ENCODE measurements at places on chromosomes 6 and 20. TPM values are rescaled to one million over a fixed set of nuclear protein-coding genes. Genes with fewer than 3 reads are reported as not detected.

DNA sequence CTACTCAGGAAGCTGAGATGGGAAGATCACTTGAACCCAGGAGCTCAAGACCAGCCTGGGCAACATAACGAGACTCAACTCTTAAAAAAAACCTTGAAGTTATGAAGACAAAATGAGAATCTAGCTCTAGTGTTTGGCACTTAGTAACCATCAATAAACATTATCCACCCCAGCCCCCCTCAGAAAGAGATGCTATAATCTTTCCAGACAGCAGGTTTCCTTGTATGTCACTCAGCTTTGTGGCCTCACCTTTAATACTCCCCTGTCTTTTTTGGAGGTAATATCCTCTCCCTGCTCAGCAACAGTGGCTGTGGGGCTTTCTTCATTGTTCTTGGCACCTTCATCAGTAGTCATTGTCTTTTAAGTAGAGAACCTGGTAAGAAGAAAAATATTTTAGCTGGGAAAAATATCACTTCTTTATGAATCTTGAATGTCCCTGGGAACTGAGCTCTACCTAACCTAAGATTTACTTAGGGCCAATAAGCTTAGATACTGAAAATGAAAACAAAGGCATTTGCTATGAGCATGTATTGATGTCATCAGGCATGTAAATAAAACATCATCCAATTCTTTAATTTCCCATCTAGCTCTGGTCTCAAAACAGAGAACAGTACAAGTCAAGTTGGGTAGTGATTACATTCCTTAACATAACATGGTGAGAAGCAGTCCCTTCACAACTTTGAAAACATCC, 46.1 kb downstream of the FKBP5 start:
- H3K27ac ChIP-seq = no peak overlapping the region
- H3K4me1 ChIP-seq = peaks cover 6% of the 10 kb centered on the region
- H3K27me3 ChIP-seq = no peaks in the 10 kb centered on the region
- H3K36me3 ChIP-seq = peaks cover 37% of the 10 kb centered on the region
- DNase-seq = no peak

GRCh38 chr6:69917834-69918233, 51.5 kb downstream of the COL19A1 start:
- DNase-seq = no peak
- no peaks in the 10 kb centered on the region for H3K36me3 ChIP-seq
- no peak overlapping the region for H3K4me3 ChIP-seq
- no peaks in the 10 kb centered on the region for H3K27me3 ChIP-seq
- no peak overlapping the region for H3K27ac ChIP-seq

DNA sequence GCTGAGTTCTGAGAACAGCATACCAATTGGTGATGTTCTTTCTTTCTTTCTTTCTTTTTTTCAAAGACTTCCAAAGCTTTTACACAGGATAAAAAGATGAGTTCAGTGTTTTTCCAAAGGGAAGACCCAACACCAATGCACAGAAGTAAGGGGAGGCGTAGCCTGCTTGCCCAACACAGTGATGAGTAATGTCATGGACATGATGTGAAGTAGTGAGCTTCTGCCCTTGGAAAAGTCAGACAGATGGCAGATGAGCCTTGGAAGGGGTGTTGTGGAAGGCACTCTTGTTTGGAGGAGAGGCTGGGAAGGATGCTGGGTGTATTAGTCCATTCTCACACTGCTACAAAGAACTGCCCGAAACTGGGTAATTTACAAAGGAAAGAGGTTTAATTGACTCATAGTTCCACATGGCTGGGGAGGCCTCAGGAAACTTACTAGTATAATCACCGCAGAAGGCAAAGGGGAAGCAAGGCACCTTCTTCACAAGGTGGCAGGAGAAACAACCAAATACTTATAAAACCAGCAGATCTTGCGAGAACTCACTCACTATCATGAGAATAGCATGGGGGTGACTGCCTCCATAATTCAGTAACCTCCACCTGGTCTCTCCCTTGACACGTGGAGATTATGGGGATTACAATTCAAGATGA, 12.6 kb downstream of the LRP11 start:
- H3K4me1 ChIP-seq = peaks cover 6% of the 10 kb centered on the region
- H3K4me3 ChIP-seq = no peak overlapping the region
- no peak for DNase-seq

DNA sequence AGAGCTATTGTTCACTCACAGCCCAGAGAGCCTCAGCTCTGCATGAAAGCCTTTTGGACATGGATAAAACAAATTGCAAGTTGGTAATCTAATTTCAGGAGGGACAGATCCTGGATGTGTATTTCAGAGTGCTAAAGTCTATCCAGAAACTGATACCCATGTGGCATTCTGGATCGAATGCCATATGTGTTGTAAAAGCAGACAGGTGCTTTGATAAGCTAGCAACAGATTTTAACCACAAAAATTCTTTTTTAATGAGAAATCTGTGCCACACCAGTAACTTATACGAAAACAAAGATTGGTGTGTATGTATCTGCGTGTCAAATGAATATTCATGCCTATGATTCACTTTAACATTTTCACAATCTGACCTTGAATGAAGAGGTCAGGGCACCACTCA, 936.6 kb upstream of the MAP3K7 start:
- no peak overlapping the region for H3K27ac ChIP-seq
- H3K27me3 ChIP-seq = no peaks in the 10 kb centered on the region
- H3K4me3 ChIP-seq = no peak overlapping the region
- DNase-seq = no peak
- H3K36me3 ChIP-seq = no peaks in the 10 kb centered on the region

CD93 gene
- polyA plus RNA-seq = 0.12 TPM

PM20D2 gene
- polyA plus RNA-seq = 6.3 TPM

GRCh38 chr6:139760128-139760527, 385.7 kb upstream of the CITED2 start:
- DNase-seq = no peak
- no peaks in the 10 kb centered on the region for H3K36me3 ChIP-seq
- H3K4me3 ChIP-seq = no peak overlapping the region
- no peaks in the 10 kb centered on the region for H3K27me3 ChIP-seq

DNA sequence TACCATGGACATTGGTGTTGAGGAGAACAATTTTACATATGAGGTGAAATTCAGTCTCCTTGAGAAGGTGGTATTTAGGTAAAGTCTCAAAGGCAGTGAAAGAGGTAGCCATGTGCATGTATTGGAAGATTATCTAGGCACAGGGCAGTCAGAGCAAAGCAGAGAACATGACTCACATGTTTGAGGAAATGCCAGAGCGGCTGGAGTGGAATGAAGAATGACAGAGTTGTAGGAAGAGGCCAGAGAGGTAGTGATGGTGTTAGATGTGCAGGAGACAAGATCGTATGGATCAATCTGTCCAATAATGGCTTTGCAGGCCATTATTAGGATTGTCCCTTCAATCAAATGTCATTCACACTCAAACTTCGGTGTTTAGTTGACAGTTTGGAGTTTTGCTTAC, 449.4 kb upstream of the PTCHD4 start:
- no peaks in the 10 kb centered on the region for H3K36me3 ChIP-seq
- no peak overlapping the region for H3K27ac ChIP-seq
- no peaks in the 10 kb centered on the region for H3K4me1 ChIP-seq
- H3K4me3 ChIP-seq = no peak overlapping the region

GRCh38 chr6:42041481-42042053, 8.8 kb upstream of the TAF8 start:
- no peak for DNase-seq
- H3K27me3 ChIP-seq = no peaks in the 10 kb centered on the region
- H3K4me3 ChIP-seq = peak overlapping the region; percentile 51
- H3K36me3 ChIP-seq = peaks cover 11% of the 10 kb centered on the region
- H3K27ac ChIP-seq = peak overlapping the region; percentile 71

- H3K27ac ChIP-seq = no peak overlapping the region
- no peaks in the 10 kb centered on the region for H3K27me3 ChIP-seq
- DNase-seq = no peak
- H3K4me3 ChIP-seq = no peak overlapping the region
These were observed 228.1 kb upstream of the RAB32 start for GRCh38 chr6:146315381-146316174.

- no peak overlapping the region for H3K4me3 ChIP-seq
- no peak overlapping the region for H3K27ac ChIP-seq
- H3K27me3 ChIP-seq = no peaks in the 10 kb centered on the region
- H3K36me3 ChIP-seq = no peaks in the 10 kb centered on the region
- H3K4me1 ChIP-seq = no peaks in the 10 kb centered on the region
These were observed 78.1 kb downstream of the MMUT start for GRCh38 chr6:49384904-49385303.

PRSS16 gene
- 1.7 TPM for polyA plus RNA-seq
